Caco-2 (cell line): ENCODE measurements at places on chromosomes 7 and 10. TPM values are rescaled to one million over a fixed set of nuclear protein-coding genes. Genes with fewer than 3 reads are reported as not detected.
A peak's percentile ranks its signal among the peaks of the same experiment; 100 is the strongest.

The KIF5B gene
- 172 and 183 TPM in 2 replicates for total RNA-seq

The FUOM gene
- 108 and 119 TPM in 2 replicates for total RNA-seq

The RNF32 gene
- 24.1 and 26.0 TPM in 2 replicates for total RNA-seq

- no peak overlapping the region for H3K4me3 ChIP-seq
- H3K36me3 ChIP-seq, result no peaks in the 10 kb centered on the region
- no peaks in the 10 kb centered on the region for H3K4me1 ChIP-seq
Observed at GRCh38 chr7:40704172-40704571, 569.4 kb downstream of the SUGCT start.

DNA sequence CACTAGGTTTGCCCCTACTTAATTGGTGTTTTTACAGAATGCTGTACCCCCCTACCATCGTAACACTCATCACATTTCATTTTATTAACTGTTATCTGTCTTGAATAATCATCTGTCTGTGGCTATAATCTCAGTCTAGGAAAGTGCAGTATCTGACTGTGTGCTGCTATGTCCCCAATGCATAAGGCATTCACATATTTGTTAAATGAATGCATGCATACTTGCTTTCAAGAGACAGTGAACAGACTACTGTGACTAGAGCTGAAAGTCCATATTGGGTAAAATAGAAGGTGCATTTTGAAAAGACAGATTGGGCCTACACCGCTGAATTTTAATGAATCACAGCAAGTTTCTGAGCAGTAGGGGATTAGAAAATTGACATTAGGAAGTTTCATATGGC, 112.3 kb downstream of the ARHGAP12 start:
- H3K27ac ChIP-seq, result no peak overlapping the region
- H3K27me3 ChIP-seq, result no peaks in the 10 kb centered on the region
- H3K4me1 ChIP-seq, result no peaks in the 10 kb centered on the region; the same call in 1 of the 2 replicates
- DNase-seq, result no peak
- H3K4me3 ChIP-seq, result no peak overlapping the region
- peaks cover 2% of the 10 kb centered on the region for H3K36me3 ChIP-seq

DNA sequence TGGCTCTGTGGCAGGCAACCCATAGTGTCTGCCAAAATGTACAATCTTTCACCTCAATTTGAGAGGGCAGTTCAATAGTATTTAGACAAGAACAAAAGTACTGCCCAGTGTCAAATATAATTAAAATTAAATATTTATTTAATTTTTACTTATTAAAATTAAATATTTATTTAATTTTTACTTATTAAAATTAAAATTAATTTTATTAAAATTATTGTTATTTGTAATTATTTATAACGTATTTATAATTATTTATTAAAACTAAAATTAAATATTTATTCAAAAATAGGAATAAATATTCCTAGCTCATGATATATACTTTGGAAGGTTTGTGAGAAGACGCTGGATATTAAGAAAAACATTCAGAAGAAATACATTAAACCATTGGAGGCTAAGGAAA, 93.7 kb upstream of the CAV2 start:
- DNase-seq, result no peak
- H3K4me1 ChIP-seq, result no peaks in the 10 kb centered on the region
- no peaks in the 10 kb centered on the region for H3K27me3 ChIP-seq
- H3K4me3 ChIP-seq, result no peak overlapping the region
- H3K27ac ChIP-seq, result no peak overlapping the region

GRCh38 chr7:98674461-98674860, 57.4 kb downstream of the NPTX2 start:
- no peaks in the 10 kb centered on the region for H3K27me3 ChIP-seq
- H3K4me1 ChIP-seq, result no peaks in the 10 kb centered on the region
- no peak overlapping the region for H3K4me3 ChIP-seq
- no peaks in the 10 kb centered on the region for H3K36me3 ChIP-seq

DNA sequence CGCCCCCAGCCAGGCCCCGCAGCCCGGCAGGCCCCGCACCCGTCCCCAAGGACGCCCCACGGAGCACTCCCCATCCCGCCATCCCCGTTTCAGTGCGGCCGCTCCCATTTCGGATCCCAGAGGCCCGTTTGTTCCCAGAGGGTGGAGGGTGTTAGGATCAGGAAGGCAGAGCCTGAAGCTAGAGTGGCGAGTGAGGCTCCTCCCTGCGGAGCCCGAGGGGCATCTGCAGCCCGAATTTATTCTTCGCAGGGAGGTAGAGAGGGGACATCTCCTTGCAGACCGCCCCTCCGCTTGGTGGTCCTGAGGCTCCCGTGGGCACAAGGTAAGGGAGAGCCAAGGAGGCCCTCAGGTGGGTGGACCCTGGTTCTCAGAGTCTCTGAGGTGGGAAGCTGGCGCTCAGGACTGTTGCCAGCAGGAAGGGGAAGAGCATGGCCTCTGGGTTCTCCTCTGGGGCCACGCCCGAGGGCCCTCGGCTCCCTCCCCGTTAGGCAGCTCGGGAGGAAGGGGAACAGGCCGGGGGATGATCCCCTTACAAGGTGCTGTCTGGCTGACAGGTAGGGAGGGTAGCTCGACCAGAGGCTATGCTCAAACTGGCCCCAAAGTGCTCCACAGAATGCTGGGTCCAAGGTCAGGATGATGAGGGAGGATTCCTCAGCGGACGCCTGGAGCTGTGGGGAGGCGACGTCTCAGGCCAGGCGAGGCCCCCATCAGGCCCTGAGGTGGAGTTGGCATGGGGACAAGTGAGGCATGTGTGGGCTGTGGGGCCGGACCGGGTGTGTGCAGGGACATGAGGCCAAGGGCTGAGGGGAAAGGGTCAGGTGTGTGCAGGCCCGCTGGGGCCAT, 17.4 kb downstream of the POLL start:
- H3K4me3 ChIP-seq, result peak overlapping the region; percentile 58
- no peak for DNase-seq
- H3K36me3 ChIP-seq, result no peaks in the 10 kb centered on the region
- no peak overlapping the region for H3K27ac ChIP-seq

- peaks cover 5% of the 10 kb centered on the region for H3K4me1 ChIP-seq
- no peak overlapping the region for H3K4me3 ChIP-seq
- H3K36me3 ChIP-seq, result no peaks in the 10 kb centered on the region
- DNase-seq, result peak; percentile 76
Observed at GRCh38 chr10:24642921-24643678, 80.6 kb downstream of the ARHGAP21 start.

- H3K27me3 ChIP-seq, result 0 out of 2 replicates have a peak, but pooled peaks cover 1% of the 10 kb centered on the region
- peak; percentile 16 for DNase-seq
- no peak overlapping the region for H3K27ac ChIP-seq
- H3K36me3 ChIP-seq, result no peaks in the 10 kb centered on the region
- no peaks in the 10 kb centered on the region for H3K4me1 ChIP-seq
Observed at GRCh38 chr10:22103701-22104470, 100.4 kb upstream of the DNAJC1 start.

GRCh38 chr10:71638822-71639719, 80.5 kb downstream of the C10orf105 start:
- peak; percentile 86 for DNase-seq
- H3K4me3 ChIP-seq, result peak overlapping the region; percentile 2
- no peaks in the 10 kb centered on the region for H3K36me3 ChIP-seq
- H3K4me1 ChIP-seq, result peaks cover 63% of the 10 kb centered on the region
- peak overlapping the region; percentile 93 for H3K27ac ChIP-seq

DNA sequence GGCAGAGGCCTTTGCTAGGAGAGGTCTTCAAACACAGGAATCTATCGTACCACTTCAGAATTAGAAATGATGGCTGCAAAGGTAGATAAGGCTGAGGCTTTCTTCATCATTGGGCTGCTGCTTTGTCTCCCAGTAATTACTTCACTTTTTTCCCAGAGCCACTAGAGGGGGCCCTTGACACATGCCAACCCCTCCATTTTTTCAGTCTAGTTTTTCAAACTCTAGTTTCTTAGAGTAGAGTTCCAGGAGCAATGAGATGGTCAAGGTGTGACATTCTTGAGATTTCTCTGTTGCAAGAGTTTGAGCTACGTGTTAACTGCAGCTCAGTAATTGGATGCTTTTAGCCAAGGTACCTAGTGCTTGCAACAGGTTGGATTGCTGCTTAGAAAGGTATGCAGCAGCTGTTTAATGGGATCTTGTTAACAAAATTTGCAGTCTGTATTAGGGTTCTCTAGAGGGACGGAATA, 33.8 kb upstream of the RBM20 start:
- H3K27ac ChIP-seq, result no peak overlapping the region
- H3K4me3 ChIP-seq, result no peak overlapping the region
- H3K4me1 ChIP-seq, result no peaks in the 10 kb centered on the region
- H3K27me3 ChIP-seq, result no peaks in the 10 kb centered on the region
- no peaks in the 10 kb centered on the region for H3K36me3 ChIP-seq

- H3K4me1 ChIP-seq, result no peaks in the 10 kb centered on the region
- DNase-seq, result no peak
- no peak overlapping the region for H3K27ac ChIP-seq
- H3K4me3 ChIP-seq, result no peak overlapping the region
- no peaks in the 10 kb centered on the region for H3K27me3 ChIP-seq
Observed at GRCh38 chr10:71279590-71280170, 39.4 kb upstream of the SLC29A3 start.

GRCh38 chr7:111760043-111760442, 197.8 kb upstream of the IMMP2L start:
- H3K27me3 ChIP-seq, result no peaks in the 10 kb centered on the region
- peaks cover 3% of the 10 kb centered on the region; the same call in 1 of the 2 replicates for H3K4me1 ChIP-seq
- no peak for DNase-seq
- no peak overlapping the region for H3K27ac ChIP-seq
- H3K4me3 ChIP-seq, result no peak overlapping the region

DNA sequence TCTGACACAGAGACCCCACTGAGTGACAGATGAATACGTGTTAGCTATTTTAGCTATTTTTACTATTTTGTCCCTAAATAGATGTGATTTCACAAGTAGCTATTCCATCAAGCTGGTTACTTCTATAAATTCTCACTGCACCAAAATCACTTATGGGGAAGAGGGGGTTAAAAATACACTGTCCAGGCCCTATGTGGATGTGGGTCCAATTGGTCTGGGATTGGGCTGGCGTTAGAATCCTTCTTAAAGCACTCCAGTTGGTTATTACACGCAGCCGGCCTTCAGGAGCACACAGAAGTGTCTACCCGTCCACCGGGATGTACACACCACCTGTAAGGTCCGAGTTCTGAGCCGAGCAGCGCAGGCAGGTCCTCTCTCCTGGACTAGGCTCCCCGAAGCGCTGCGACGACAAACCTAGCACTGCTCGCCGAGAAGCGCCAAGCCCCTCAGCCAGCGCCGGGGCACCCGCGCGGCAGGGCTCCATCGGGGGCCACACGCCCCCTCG, 222.3 kb upstream of the MKLN1 start:
- H3K4me1 ChIP-seq, result peaks cover 10% of the 10 kb centered on the region
- H3K4me3 ChIP-seq, result peak overlapping the region; percentile 58
- H3K27me3 ChIP-seq, result 0 out of 2 replicates have a peak, but pooled peaks cover under 1% of the 10 kb centered on the region
- no peak for DNase-seq

DNA sequence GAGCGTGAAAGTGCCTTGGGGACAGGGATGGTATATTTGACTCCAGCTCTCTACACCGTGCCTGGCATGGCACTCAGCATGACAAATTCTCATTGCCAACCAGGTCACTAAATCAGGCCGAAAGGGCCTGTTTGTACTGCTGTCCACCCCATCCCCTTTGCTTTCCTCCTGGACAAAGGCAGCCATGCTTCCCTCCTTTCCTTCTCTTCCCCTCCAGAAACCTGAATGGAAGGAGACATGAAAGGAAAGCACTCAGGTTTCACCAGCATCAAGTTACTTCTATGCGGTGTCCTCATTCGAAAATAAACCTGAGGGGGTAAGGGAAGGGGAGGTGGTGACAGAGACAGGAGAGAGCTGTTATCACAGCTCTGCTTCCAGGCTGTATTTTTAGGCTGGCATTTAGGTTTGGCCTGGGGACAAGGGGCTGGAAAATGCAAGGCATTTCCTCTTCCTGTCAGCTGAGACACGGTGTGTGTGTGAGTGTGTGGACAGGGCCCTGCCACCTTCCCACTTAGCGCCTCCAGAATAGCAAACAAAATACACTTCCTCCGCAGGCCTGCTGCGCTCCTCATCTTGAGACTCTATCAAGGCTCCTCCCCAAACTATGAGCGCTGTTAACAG, 79.9 kb upstream of the COL13A1 start:
- no peaks in the 10 kb centered on the region; the same call in 1 of the 2 replicates for H3K27me3 ChIP-seq
- no peak overlapping the region for H3K27ac ChIP-seq
- no peaks in the 10 kb centered on the region for H3K4me1 ChIP-seq
- no peaks in the 10 kb centered on the region for H3K36me3 ChIP-seq
- no peak for DNase-seq
- no peak overlapping the region for H3K4me3 ChIP-seq

DNA sequence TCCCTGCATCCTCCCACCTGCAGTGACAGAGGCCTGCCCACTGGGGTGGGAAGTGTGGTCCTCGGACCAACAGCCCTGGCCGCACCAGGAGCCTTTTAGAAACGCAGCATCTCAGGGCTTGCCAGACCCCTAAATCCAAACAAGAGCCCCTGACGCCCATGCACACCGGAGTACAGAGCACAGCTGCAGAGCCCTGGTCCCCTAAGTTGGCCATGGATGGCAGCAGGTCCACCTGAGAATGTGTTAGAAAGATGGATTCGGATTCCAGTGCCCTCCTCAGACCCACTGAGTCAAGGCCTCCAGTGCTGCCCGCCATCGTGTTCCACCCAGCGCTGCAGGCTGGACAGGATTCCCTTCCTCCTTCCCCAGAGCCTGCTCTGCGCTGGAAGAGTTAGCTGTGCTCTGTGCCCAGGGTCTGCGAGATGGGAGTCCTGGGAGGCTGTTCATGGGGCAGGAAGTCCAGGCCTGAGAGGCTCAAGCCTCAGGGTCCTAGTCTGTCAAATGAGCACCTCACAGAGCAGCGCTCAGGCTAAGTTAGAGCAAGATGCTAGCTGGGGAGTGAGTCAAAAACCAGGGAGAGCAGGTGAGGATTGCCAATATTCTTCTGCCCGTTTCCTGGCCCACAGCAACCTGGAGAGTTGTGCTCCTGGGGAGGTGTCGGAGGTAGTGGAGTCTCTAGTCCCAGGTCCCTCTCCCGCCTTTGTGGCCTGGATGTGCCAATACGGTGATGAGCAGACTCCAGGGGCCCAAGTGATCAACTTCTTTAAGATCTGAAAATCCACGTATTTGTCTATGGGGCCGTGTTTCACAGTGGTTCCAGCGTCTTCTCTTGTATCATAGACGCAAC, 95.9 kb upstream of the GPR26 start:
- no peak for DNase-seq
- H3K27me3 ChIP-seq, result 0 out of 2 replicates have a peak, but pooled peaks cover 1% of the 10 kb centered on the region
- H3K4me3 ChIP-seq, result no peak overlapping the region
- no peak overlapping the region for H3K27ac ChIP-seq

- no peaks in the 10 kb centered on the region; the same call in 1 of the 2 replicates for H3K27me3 ChIP-seq
- H3K4me3 ChIP-seq, result no peak overlapping the region
- peaks cover 5% of the 10 kb centered on the region; the same call in 1 of the 2 replicates for H3K4me1 ChIP-seq
- H3K36me3 ChIP-seq, result no peaks in the 10 kb centered on the region
- H3K27ac ChIP-seq, result no peak overlapping the region
Observed at GRCh38 chr7:36147361-36147760, 5.7 kb upstream of the EEPD1 start.
